GM23248 (cell line): ENCODE measurements at places on chromosomes 4 and X. TPM values are rescaled to one million over a fixed set of nuclear protein-coding genes. Genes with fewer than 3 reads are reported as not detected.

Gene S100G
- not detected in 2 replicates for total RNA-seq

Gene SPANXN3
- total RNA-seq = not detected in 2 replicates

Gene SSX4B
- total RNA-seq = not detected in 2 replicates

GRCh38 chrX:53084043-53084570, 1.9 kb downstream of the TSPYL2 start:
- peak; percentile 44 for DNase-seq

DNA sequence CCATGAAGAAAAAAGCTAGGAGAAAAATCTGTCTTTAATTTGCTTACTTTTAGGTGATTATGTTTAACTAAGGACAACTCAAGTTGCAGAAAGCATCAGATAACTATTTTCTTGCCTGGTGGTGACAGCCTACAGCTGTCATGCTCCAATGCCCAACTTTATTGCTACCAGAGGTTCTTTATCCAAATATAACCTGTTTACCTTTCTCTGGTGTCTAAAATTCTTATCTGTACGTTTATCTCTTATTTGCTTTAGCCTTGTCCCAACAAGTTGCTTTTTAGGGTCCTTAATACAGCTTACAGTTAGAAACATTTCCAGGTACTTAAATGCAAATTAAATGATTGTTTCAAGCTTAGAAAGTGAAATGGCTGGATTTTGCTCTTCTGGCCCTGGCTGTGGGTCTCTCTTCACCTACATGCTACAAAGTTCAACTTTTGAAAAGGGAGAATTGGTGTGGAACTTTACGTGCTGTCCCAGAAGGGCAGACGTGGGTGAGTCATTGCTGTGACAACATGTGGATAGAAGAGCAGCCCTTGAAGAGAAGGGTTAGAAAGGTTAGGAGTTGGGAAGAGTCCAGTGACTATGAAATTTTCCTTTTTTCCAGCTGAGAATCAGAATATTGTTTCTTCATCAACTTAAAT, 60.7 kb downstream of the HPGD start:
- DNase-seq = no peak

GRCh38 chr4:147730333-147730732, 1.6 kb upstream of the ARHGAP10 start:
- peak; percentile 36 for DNase-seq

Gene NPY2R
- not detected in 2 replicates for total RNA-seq

Gene AMOT
- total RNA-seq = 1.5 and 2.5 TPM in 2 replicates

GRCh38 chr4:173159791-173160190, 8.8 kb upstream of the GALNT7 start:
- DNase-seq = no peak

DNA sequence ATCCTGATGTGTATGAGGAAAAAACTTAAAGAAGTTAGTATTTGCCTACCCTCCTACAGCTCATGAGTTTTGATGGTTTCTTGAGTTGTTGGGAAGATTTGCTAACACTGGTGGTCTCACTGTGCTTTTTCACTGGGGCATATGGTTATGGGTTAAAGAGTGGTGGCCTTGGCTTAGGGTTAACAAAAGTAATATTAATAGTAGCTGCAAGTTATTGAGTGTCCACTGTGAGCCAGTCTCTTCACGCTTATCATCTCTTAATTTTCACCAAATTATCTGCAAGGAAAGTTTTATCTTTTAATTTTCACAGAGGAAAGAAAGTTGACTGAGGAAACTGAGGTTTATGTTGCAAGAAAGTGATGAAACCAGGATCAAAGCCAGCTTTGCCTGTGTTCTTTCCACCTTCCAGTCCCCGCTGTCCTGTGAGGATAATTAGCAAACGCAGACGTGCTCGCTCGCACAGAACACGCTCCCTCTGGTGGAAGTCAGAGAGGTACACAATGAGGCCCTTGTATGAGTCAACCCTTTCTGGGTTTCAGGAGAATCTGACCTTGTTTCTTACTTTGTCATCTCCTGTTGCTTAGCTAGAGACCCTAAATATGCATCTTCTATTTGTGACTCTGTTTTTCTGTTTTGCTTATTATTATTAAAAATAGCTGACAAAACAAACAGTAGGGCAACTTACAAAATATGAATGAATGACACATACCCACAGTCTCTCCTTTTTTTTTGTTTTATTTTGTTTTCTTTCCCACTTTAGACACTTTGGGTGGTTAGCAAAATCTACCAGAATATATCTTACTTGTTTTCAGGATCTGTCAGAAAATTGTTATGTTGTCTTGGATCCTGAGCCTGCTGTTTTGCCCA, 94.3 kb downstream of the DDIT4L start:
- DNase-seq = peak; percentile 91

DNA sequence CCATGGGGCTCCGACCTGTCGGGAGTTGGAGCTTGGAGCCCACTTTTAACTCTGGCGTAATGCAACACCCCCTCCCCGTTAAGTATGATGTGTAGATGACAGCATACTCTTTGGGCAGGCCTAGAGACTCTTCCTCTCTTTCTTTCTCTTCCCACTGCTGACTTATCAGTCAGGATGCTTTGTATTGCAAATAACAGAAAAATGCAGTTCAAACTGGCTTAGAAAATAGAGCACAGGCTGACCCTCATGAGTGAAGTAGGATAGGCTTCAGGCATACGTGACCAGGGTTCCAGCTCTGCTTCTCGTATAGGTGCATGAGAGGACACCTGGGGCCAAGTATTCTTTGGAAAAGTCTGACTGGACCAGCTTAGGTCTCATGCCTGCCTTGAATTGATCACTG, 23.3 kb upstream of the RNF4 start:
- DNase-seq = no peak

Gene STK26
- total RNA-seq = 1.0 and 1.1 TPM in 2 replicates

GRCh38 chr4:110533590-110533910, 57.6 kb downstream of the ENPEP start:
- no peak for DNase-seq

GRCh38 chr4:83025563-83025962, 9.4 kb upstream of the COPS4 start:
- DNase-seq = no peak

DNA sequence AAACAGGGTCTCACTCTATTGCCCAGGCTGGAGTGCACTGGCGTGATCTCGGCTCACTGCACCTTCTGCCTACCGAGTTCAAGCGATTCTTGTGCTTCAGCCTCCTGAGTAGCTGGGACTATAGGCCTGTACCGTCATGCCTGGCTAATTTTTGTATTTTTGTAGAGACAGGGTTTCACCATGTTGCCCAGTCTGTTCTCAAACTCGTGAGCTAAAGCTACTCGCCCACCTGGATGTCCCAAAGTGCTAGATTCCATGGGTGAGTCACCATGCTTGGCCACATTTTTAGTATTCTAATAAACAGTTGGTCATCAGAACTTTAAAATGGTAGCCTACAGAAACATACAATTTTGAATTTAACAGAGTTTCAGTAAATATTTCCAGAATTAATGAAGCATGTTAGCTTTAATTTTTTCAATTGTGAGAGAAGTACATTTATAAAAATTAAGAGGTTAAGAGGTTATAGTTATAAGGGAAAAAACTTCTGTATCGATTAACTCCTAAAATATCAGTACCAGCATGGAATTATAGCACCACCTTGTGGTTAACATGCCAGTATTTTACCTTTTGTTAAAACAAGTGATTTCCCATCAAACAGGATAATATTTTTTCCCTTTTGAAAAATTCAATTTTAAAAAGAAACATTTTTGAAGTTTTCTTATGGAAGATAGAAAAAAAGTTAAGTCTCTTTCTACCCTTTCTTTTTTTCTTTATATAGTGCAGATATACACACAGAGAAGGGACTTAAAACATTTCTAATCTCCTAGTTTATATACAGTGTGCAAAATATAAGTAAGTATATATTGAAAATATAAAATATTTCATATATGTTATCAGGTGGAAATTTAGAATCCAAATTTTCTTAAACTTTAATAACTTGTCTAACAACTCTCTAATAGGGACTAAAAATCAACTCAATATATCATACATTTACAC, 35.4 kb downstream of the CEP44 start:
- DNase-seq = peak; percentile 50

- DNase-seq = no peak
These were observed 238.1 kb downstream of the FBXO8 start for GRCh38 chr4:174045381-174045780.

GRCh38 chr4:7917669-7918068, 22.0 kb downstream of the AFAP1 start:
- no peak for DNase-seq

- DNase-seq = no peak
These were observed 478.5 kb upstream of the PCDH10 start for GRCh38 chr4:132670557-132670956.

Gene CT45A1
- not detected in 2 replicates for total RNA-seq

DNA sequence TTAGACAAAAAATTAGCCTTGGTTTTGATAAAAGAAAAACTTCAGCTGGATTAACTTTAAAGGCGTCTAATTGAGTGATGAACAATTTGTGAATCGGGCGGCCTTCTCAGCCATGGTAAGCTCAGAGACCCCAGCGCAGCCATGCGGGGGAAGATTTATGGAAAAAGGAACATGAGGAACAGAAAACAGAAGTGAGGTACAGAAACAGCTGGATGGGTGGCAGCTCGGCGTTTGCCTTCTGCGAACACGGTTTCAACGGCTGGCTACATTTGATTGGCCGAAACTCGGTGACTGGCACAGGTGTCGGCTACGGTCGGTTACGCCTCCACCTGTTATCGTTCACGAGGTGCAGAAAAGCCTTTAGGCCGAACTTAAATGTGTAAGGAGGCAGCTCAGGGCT, 401.4 kb upstream of the FAT1 start:
- DNase-seq = no peak
